ENCODE measurements at places on chromosomes 12 and 14. TPM values are rescaled to one million over a fixed set of nuclear protein-coding genes. Genes with fewer than 3 reads are reported as not detected.

DNA sequence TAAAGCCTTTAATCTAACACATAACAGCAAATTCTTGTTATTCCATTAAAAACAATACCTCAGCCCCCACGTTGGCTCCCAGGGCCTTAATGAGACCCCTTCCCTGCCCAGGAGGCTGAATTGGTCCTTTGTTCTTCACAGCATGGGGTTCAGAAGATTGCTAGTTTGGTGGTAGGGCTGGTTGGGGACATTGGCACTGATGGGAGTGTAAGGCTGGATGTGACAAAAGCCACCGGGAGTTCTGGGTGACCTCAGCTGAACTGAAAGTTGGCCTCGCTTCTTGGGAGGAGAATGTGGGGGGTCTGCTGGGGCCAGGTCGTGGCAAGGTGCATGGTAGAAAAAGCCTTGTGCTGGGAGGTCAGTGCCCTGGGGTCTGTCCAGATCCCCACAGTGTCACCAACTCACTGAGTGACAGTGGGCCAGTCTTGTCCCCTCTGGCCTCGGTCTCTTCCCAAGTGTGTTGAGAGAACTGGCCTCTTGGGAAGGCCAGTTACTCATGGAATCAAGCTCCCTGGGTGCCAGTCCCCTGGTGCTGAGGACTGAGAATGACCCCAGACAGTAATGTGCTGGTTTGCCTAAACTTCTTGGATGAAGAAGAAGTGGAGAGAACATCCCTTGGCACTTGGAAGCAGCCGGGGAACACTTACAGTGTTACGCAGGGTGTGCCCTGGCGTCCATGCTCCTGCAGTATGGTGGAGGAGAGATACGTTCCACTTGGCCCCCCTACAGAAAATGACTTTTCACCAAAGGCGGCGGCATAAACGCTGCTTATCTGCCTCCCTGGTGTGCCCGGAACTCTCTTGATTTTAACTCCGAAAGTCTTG lies 283.7 kb upstream of the RTL1 start:
- no peaks in the 10 kb centered on the region for H3K4me1 ChIP-seq
- DNase-seq: peak; percentile 6
- no peaks in the 10 kb centered on the region for H3K36me3 ChIP-seq

- no peaks in the 10 kb centered on the region for H3K36me3 ChIP-seq
- H3K4me3 ChIP-seq: no peak overlapping the region
- no peak for DNase-seq
Observed at GRCh38 chr12:8701046-8701660, 3.4 kb downstream of the RIMKLB start.

Gene GSKIP
- total RNA-seq: 9.8 TPM

Gene RNASE2
- total RNA-seq: 1.3 TPM

GRCh38 chr14:78834766-78835451 lies 664.7 kb downstream of the NRXN3 start:
- H3K4me1 ChIP-seq: no peaks in the 10 kb centered on the region
- no peak overlapping the region for H3K4me3 ChIP-seq
- DNase-seq: no peak
- H3K36me3 ChIP-seq: no peaks in the 10 kb centered on the region
- no peaks in the 10 kb centered on the region for H3K27me3 ChIP-seq

Gene MFAP5
- 42.0 TPM for total RNA-seq

Gene RASSF8
- total RNA-seq: 42.6 TPM

DNA sequence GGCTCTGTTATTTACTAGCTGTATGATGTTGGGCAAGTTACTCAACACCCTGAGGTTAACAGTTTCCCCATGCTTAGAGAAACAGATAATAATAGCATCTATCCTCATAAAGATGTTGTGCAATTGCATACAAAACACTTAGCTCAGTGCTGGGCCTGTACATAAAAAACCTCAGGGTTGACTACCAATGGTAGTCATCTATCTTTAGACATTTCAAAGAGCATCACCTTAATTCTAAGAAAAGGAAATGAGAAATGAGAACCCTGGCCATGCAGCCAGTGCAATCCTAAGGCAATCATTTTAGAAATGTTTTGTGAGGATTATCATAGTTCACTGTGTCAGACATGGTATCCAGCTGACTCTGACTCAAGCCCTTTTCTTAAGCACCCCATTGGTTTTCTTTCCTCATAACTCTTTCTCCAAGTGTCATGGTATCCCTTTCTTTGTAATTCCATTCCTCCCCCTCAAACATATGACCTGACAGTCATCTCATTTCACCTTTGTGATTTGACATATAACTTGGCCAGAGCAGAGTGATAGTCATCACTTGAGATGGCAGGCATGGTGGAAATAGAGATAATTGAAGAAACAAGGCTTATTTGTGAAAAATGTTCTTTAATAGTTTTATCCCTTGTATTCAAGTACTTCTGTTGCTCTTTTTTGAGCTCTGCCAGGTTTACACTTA lies 29.5 kb upstream of the OSBPL8 start:
- no peaks in the 10 kb centered on the region for H3K4me1 ChIP-seq
- no peak overlapping the region for H3K4me3 ChIP-seq
- no peak for DNase-seq
- no peaks in the 10 kb centered on the region for H3K27me3 ChIP-seq
- no peak overlapping the region for H3K27ac ChIP-seq
- no peaks in the 10 kb centered on the region for H3K36me3 ChIP-seq

- DNase-seq: no peak
- no peaks in the 10 kb centered on the region for H3K36me3 ChIP-seq
- H3K4me3 ChIP-seq: no peak overlapping the region
- H3K4me1 ChIP-seq: no peaks in the 10 kb centered on the region
- no peak overlapping the region for H3K27ac ChIP-seq
- H3K27me3 ChIP-seq: no peaks in the 10 kb centered on the region
Observed at GRCh38 chr14:22112004-22112403, 438.4 kb upstream of the OR4E1 start.

Gene NPAS3
- 0.96 TPM for total RNA-seq

- no peaks in the 10 kb centered on the region for H3K36me3 ChIP-seq
- no peak overlapping the region for H3K4me3 ChIP-seq
- DNase-seq: no peak
- no peaks in the 10 kb centered on the region for H3K27me3 ChIP-seq
- H3K27ac ChIP-seq: no peak overlapping the region
- H3K4me1 ChIP-seq: peaks cover 5% of the 10 kb centered on the region
Observed at GRCh38 chr12:15597125-15597830, 191.9 kb downstream of the EPS8 start.

- peaks cover 10% of the 10 kb centered on the region for H3K36me3 ChIP-seq
- no peak overlapping the region for H3K27ac ChIP-seq
- no peak for DNase-seq
- H3K4me3 ChIP-seq: no peak overlapping the region
Observed at GRCh38 chr12:69578283-69578682, 7.0 kb upstream of the CCT2 start.

- no peak for DNase-seq
- peaks cover 8% of the 10 kb centered on the region for H3K36me3 ChIP-seq
- no peak overlapping the region for H3K4me3 ChIP-seq
- no peak overlapping the region for H3K27ac ChIP-seq
Observed at GRCh38 chr14:103684471-103684870, 30.8 kb downstream of the XRCC3 start.

DNA sequence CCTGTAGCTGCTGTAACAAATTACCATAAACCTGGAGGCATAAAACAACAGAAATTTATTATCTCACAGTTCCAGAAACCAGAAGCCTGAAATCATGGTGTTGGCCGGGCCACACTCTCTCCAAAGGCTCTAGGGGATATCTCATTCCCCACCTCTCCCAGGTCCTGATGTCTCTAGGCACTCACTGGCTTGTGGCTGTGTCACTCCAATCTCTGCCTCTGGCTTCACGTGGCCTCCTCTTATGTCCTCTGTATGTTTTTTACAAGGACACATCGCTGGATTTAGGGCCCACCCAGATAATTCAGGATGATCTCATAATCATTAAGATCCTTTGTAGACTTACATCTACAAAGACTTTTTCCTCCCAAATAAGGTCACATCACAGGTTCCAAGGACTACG lies 8.0 kb downstream of the GALNT4 start:
- no peak overlapping the region for H3K4me3 ChIP-seq
- no peaks in the 10 kb centered on the region for H3K27me3 ChIP-seq
- no peak overlapping the region for H3K27ac ChIP-seq
- DNase-seq: no peak
- H3K36me3 ChIP-seq: no peaks in the 10 kb centered on the region

GRCh38 chr12:88737838-88738472 lies 157.7 kb upstream of the KITLG start:
- H3K27me3 ChIP-seq: no peaks in the 10 kb centered on the region
- no peak for DNase-seq
- H3K27ac ChIP-seq: no peak overlapping the region
- H3K4me3 ChIP-seq: no peak overlapping the region
- no peaks in the 10 kb centered on the region for H3K36me3 ChIP-seq

Gene KRT72
- not detected for total RNA-seq

GRCh38 chr14:96459851-96460250 lies 42.3 kb upstream of the PAPOLA start:
- H3K27me3 ChIP-seq: no peaks in the 10 kb centered on the region
- no peak overlapping the region for H3K4me3 ChIP-seq
- H3K36me3 ChIP-seq: no peaks in the 10 kb centered on the region
- DNase-seq: no peak
- no peaks in the 10 kb centered on the region for H3K4me1 ChIP-seq

DNA sequence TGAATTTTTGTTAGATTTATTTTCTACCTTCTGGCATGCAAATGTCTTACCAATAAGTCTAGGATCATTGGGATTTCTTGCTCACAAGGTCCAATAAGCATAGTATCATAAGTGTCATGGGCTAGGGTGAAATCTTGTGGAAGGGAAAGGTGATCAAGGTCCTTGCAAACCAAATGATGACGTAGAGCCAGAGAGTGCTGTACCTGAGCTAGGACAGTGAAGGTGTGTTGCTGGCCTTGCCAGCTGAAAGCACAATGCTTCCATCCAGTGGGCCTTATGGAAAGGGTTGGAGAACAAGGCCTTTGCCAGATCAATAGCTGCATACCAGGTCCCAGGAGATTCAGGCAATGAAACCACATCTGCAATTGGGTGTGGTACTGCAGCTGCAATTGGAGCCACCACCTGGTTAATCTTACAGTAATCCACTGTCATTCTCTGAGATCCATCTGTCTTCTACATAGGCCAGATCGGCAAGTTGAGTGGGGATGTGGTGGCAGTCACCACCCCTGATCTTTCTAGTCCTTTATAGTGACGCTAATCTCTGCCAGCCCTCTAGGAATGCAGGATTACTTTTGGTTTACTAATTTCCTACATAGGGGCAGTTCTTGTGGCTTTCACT lies 208.9 kb upstream of the MYL2 start:
- no peak for DNase-seq
- no peak overlapping the region for H3K4me3 ChIP-seq
- no peak overlapping the region for H3K27ac ChIP-seq
- no peaks in the 10 kb centered on the region for H3K4me1 ChIP-seq
- H3K36me3 ChIP-seq: no peaks in the 10 kb centered on the region

DNA sequence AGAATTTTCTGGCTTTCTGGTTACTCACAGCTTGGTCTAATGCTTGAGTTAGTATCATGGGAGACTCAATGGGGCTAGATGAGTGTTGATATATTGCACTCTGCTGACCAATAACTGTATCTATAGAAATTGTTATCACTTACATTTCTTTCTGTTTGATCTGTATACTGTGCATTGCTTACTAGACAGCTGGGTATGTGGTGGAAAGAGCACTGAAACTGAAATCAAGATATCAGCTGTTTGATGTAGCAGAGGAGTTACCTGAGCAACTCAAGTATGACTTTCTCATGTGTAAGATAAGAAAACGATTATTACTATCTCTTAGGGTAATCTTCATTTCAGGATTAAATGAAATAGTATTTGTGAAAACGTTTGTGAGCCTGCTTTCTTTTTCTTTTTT lies 183.0 kb downstream of the SLC15A5 start:
- DNase-seq: no peak
- no peaks in the 10 kb centered on the region for H3K27me3 ChIP-seq
- H3K36me3 ChIP-seq: no peaks in the 10 kb centered on the region
- H3K27ac ChIP-seq: no peak overlapping the region
- H3K4me1 ChIP-seq: no peaks in the 10 kb centered on the region

Gene ZC2HC1C
- 3.2 TPM for total RNA-seq

DNA sequence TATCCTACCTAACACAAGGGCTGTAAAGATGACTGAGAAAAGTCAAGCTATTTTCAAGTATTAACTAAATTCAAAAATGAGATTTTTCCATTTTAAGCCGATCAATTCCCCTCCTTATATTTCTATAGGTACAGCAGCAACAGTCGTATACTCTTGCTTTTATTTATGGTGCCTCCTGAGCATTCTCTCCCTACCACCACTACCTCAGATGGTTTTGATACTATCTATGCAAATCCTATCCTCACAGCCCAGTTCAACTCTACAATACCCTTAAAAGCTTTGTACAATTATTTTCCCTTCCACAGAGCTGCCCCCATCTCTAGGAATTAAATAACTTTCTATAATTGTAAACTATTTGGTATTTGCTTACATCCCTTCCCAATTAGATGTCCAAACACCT lies 52.1 kb downstream of the GALC start:
- H3K4me3 ChIP-seq: no peak overlapping the region
- no peak for DNase-seq
- no peaks in the 10 kb centered on the region for H3K27me3 ChIP-seq
- H3K4me1 ChIP-seq: no peaks in the 10 kb centered on the region

Gene HCAR2
- total RNA-seq: 6.4 TPM

Gene E2F7
- 0.44 TPM for total RNA-seq

All from breast epithelium (tissue), 4 donors.